CD4-positive, alpha-beta memory T cell (primary cell): ENCODE measurements at places on chromosomes 16 and 17.

DNA sequence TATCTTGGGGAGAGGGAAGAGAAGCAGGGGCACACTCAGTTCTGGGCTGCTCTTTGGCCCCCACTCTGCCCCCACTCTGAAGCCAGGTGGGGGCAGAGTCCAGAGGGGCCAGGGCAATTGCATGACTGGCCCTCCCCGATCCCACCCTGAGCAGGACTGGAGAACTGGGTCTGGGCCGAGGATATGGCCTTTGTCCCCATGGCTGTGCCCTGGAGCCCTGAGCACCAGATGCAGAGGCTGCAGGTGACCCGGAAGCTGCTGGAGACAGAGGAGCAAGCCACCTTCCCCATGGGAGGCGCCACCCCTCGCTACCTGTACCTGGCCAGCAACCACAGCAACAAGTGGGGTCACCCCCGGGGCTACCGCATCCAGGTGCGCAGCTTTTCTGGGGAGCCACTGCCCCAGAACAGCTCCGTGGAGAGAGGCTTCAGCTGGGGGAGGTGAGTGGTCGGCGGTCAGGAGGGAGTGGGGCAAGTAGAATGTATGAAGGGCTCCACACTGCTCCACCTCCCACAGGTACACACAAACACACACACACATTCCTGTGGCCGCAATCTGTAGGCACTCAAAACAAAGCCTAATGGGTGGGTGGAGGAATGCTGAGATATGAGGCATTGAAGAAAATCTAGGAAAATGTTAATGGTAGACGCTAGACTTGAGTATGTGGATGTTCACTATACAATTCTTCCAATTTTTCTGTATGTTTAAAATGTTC is 21.4 kb downstream of the AOC3 start:
- no peak overlapping the region for H3K4me3 ChIP-seq
- H3K27me3 ChIP-seq: no peaks in the 10 kb centered on the region
- H3K27ac ChIP-seq: no peak overlapping the region
- no peaks in the 10 kb centered on the region for H3K36me3 ChIP-seq

DNA sequence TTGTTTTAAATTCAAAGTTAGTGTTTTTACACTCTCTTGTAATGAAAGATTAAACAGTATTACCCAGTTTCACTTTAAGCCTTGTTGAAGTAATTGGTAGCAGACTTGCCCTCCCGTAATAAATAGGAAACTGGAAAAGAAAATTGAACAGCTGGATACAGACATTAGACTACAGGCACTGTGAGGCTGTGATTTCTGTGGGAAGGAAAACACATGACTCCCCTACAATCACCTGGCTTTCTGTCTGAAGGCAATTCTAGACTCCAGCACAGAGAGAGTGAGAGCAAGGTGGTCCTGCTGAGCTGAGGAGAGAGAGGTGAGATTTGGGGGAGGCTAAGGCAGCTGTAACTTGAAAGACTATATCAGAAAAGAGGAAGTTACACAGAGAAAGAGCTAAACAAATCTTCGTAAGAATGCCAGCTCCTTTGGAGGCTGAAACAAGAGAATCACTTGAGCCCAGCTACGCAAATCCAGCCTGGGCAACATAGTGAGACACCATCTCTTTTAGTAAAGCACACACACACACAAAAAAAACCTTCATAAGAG is 57.8 kb upstream of the CDYL2 start:
- no peaks in the 10 kb centered on the region for H3K4me1 ChIP-seq
- H3K27me3 ChIP-seq: no peaks in the 10 kb centered on the region
- H3K36me3 ChIP-seq: no peaks in the 10 kb centered on the region
- no peak for DNase-seq
- no peak overlapping the region for H3K4me3 ChIP-seq

GRCh38 chr17:65228287-65228686 is 91.1 kb downstream of the RGS9 start:
- H3K36me3 ChIP-seq: no peaks in the 10 kb centered on the region
- H3K27me3 ChIP-seq: no peaks in the 10 kb centered on the region
- DNase-seq: peak; percentile 2

DNA sequence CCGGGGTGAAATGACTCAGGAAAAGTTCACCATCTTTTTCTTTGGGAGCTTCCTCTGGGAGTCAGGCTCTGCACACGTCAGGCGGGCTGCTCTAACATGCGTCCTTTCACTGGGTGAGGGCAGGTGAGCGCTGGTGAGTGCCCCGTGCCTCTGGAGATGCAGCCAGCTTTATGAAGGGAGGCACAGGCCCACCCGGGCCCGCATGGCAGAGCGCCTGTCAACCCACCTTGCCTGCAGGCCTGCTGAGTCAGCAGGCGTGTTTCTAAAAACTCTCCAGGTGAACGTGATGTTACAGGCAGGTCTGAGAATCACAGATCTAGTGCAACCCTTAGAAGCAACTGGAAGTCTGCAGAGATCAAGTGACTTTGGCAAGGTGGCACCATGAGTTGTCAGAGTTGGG is 18.4 kb downstream of the MAP1LC3B start:
- no peak for DNase-seq
- no peak overlapping the region for H3K27ac ChIP-seq
- peaks cover 14% of the 10 kb centered on the region for H3K36me3 ChIP-seq
